ENCODE measurements at places on chromosomes 5 and 9. TPM values are rescaled to one million over a fixed set of nuclear protein-coding genes. Genes with fewer than 3 reads are reported as not detected.

The AFAP1L1 gene
- total RNA-seq: 4.3 TPM

The KLF4 gene
- total RNA-seq: 92.8 TPM

DNA sequence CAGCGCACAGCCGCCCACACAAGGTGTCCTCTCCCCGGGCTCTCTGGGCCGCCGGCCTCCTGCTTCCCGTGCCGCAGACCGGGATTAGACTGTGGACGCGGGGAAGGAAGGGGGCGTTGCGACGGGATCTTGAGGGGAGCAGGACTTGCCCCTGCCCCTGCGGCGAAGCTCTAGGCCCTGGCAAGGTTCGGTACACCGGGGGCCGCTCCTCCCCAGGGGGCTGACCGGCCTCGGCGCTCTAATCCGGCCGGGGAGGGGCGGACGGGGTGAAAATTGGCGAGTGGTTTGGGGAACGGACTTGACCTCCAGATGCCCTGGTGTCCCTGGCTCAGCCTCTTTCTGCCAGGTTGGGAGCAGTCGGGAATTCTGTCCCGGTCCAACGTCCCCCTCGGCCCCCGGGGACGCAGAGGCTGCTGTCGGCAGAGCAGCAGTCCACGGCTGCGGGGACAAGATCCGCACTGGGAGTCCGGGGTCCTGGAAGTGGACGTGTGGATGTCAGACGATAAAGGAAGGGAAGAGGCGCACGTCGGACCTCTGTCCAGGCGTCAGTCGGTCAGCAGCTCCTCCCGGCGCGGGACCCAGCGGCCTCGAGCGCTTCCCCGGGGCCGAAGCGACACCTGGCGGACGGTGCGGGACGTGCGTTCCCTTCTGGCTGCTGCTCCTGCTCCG, 1.9 kb upstream of the CNTFR start:
- no peaks in the 10 kb centered on the region for H3K36me3 ChIP-seq
- DNase-seq: peak; percentile 33
- H3K4me1 ChIP-seq: no peaks in the 10 kb centered on the region

GRCh38 chr5:67003685-67003934, 193.0 kb downstream of the CD180 start:
- H3K36me3 ChIP-seq: no peaks in the 10 kb centered on the region
- DNase-seq: no peak
- H3K4me3 ChIP-seq: peak overlapping the region; percentile 53
- H3K27me3 ChIP-seq: peaks cover 62% of the 10 kb centered on the region
- H3K27ac ChIP-seq: no peak overlapping the region
- H3K4me1 ChIP-seq: peaks cover 4% of the 10 kb centered on the region

DNA sequence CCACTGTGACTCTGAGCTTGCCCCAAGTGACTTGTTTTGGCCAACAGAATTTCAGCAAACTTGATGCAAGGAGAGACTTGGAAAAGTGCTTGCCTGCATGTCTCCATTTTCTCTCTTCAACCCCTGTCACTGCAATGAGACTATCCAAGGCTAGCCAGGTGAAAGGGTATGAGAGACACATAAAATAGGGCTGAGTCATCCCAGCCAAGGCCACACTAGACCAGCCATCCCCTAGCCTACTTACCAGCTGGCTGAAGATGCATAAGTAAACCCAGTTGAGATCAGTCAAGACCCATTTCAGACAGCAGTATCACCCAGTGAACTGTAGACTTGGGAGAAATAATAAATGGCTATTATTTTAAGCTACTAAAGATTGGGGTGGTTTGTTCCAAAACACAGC, 52.9 kb upstream of the VLDLR start:
- H3K27ac ChIP-seq: no peak overlapping the region
- DNase-seq: no peak
- H3K4me1 ChIP-seq: peaks cover 7% of the 10 kb centered on the region
- no peak overlapping the region for H3K4me3 ChIP-seq
- no peaks in the 10 kb centered on the region for H3K27me3 ChIP-seq
- no peaks in the 10 kb centered on the region for H3K36me3 ChIP-seq

- no peak for DNase-seq
- H3K36me3 ChIP-seq: no peaks in the 10 kb centered on the region
- H3K27ac ChIP-seq: no peak overlapping the region
- H3K27me3 ChIP-seq: no peaks in the 10 kb centered on the region
- H3K4me3 ChIP-seq: no peak overlapping the region
- H3K4me1 ChIP-seq: no peaks in the 10 kb centered on the region
Observed at GRCh38 chr5:134079748-134080581, 34.5 kb upstream of the TCF7 start.

GRCh38 chr9:88872192-88872946, 118.9 kb upstream of the S1PR3 start:
- DNase-seq: no peak
- H3K27me3 ChIP-seq: no peaks in the 10 kb centered on the region
- H3K36me3 ChIP-seq: no peaks in the 10 kb centered on the region
- no peaks in the 10 kb centered on the region for H3K4me1 ChIP-seq
- no peak overlapping the region for H3K27ac ChIP-seq

Data from HCT116 (cell line).